ENCODE measurements at places on chromosomes 16 and 17. TPM values are rescaled to one million over a fixed set of nuclear protein-coding genes. Genes with fewer than 3 reads are reported as not detected.

DNA sequence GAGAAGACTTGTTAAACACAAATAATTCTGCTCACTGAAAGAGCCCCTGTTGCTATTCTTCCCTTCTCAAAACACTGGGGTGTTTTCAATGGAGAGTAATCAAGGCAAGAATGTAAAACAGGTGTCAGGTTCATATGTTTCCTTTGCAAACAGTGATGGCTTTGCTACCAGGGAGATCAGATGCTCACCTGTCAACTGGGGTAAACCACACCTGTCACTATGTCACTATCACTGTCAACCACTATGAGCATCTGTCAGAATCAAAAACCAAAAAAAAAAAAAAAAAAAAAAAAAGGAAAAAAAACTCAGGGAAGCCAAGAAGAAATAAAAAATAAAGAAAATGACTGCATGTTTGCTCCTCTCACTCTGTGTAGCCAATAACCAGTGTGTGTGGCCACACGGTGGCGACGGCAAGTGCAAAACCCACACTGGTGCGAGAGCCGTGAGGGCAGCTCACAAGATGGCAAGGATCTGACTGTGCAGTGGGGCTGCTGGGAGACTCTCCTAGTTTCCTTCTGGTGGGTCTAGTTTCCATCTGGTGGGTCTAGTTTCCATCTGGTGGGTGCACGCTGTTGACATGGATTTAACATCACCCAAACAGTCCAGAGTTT, 22.7 kb downstream of the USP22 start:
- H3K36me3 ChIP-seq, result peaks cover 60% of the 10 kb centered on the region
- no peaks in the 10 kb centered on the region for H3K27me3 ChIP-seq
- H3K4me3 ChIP-seq, result no peak overlapping the region

GRCh38 chr16:22694887-22695382, 119.0 kb upstream of the HS3ST2 start:
- no peaks in the 10 kb centered on the region for H3K4me1 ChIP-seq
- H3K27me3 ChIP-seq, result peaks cover 21% of the 10 kb centered on the region
- H3K4me3 ChIP-seq, result no peak overlapping the region
- no peak overlapping the region for H3K27ac ChIP-seq
- H3K36me3 ChIP-seq, result no peaks in the 10 kb centered on the region

The CES4A gene
- not detected for total RNA-seq

The DDX28 gene
- total RNA-seq, result 16.4 TPM

DNA sequence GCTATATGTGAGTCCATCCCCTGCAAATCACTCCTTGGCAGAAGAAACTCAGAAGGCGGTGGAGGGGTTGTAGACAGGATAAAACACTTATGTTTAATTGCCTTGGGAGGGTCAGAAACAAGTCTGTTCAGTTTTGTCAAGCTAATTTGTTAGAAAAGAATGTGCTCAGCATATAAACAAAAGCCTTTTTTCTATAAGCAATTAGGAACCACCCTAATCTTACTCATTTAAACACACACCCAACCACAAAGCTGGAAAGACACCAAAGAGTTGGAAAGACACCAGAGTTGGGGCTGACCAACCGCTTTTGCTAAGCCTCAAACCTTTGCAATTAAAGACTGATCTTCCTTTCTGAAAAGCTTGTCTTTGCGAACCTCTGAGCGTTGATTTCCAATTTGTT, 439.2 kb upstream of the ERCC4 start:
- no peak overlapping the region for H3K4me3 ChIP-seq
- peaks cover 2% of the 10 kb centered on the region for H3K27me3 ChIP-seq
- H3K27ac ChIP-seq, result no peak overlapping the region
- no peaks in the 10 kb centered on the region for H3K36me3 ChIP-seq
- no peak for DNase-seq

DNA sequence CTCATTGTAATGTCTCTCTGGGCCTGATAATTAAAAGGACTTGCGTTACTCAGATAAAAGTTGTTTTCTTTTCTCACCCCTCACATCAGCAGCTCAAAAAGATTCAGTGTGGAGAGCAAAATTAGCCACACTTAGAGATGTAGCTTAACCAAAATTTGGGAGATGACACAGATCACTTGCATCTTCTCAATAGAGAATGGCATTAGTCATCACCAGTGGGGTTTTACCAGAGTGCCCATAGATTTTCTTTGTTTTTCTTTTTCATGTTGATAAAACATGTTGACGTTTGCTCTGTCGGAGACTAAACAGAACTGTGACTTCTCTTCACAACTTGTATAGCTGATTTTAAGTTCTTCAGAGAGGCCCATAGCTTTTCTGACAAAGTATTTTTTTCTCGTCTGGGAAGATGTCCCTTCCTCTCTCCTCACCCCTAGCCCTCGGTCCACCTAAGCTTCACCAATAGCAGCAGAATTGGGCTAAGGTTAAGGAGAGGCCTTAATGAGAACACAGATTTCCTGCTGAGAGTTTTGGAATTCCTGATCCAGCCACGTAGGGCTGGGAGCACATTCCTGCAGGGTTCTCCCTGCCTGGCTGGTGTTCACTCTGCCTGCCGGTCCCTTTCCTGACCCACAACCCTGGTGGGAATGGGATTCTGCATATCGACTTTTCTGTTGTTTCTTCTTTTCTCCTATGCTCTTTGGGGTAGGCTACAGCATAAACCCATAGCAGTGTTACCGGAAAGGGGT, 92.6 kb downstream of the CACNG3 start:
- peaks cover 9% of the 10 kb centered on the region for H3K4me1 ChIP-seq
- no peak overlapping the region for H3K4me3 ChIP-seq
- no peak overlapping the region for H3K27ac ChIP-seq
- H3K36me3 ChIP-seq, result no peaks in the 10 kb centered on the region

DNA sequence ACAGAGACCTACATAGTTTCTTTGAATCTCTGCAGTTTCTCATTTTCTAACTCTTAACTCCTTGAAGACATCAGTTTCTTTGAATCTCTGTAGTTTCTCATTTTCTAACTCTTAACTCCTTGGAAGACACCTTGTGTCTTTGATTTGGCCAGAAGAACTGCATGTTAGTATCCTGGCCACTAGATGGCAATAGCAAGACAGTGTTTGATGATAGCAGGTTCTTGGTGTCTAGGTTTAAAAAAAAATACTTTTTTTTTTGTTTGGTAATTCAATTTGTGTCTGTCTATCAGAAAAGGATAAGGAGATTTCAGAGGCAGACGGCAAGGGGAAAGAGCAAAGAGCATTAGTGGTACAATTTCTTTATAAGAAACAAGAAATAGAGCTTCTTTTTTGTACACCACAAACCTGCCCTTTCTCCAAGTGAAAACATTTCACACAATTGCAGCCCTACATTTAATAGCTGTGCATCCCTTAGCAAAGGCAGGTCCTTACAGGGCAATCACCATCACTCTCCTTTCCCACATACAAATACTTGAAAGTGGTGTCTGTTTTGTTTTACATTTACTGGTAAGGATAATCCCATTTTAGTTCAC, 1324.9 kb upstream of the CDH8 start:
- no peak overlapping the region for H3K4me3 ChIP-seq
- no peak overlapping the region for H3K27ac ChIP-seq
- H3K36me3 ChIP-seq, result no peaks in the 10 kb centered on the region
- no peaks in the 10 kb centered on the region for H3K4me1 ChIP-seq

GRCh38 chr16:159136-159849, 6.5 kb upstream of the HBM start:
- peaks cover 20% of the 10 kb centered on the region for H3K4me1 ChIP-seq

The GAS2L2 gene
- not detected for total RNA-seq

DNA sequence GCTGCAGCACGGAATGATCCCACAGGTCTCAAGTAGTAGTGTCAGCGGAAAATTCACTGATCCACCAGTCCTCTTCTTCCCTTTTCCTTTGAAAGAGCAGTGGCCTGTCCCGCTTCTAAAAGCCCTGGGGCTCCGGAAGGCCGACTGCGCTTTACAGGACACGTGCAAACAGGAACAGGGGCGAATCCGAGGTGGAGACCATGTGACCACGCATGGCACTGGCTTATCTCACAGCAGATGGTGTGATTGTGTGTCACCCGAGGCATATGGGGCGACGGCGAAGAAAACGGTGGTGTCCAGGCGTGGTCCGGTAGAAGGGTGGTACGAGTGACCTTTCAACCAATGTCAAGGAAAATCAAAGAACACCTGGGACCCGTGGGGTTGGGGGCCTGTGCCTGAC, 12.0 kb upstream of the KCNJ18 start:
- no peaks in the 10 kb centered on the region for H3K4me1 ChIP-seq
- no peak for DNase-seq
- H3K27ac ChIP-seq, result no peak overlapping the region
- no peaks in the 10 kb centered on the region for H3K36me3 ChIP-seq
- H3K27me3 ChIP-seq, result peaks cover 34% of the 10 kb centered on the region

DNA sequence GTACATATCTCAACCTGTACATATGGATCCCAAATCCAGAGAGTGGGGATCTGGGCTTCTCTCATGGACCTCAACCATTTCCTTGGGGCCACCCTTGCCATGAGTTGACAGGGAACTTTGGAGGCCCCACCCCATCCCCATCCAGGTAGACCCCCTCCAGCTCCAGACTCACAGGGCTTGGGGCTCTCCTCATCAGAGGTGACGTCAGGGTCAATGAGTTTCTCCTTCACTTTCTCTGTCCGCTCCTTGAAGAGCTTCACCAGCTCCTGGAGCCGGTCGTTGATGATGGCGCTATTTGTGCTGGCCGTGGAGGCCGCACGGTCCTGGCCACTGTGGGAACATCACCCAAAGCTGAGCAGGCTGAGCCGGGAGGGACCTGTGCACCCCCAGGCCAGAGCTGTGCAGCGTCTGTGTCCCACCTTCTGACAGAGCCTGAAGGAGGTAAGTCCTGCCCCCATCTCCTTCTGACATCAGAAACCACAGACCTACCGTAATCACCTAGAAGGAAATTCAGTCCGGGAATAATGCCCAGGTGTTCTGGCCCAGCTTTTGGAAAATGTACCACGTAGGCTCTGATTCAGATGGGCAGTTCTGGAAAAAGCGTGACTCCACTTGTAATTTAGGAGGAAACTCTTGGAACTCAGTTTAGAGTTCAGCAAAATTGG, 50.6 kb downstream of the CNGB1 start:
- H3K36me3 ChIP-seq, result no peaks in the 10 kb centered on the region
- H3K27me3 ChIP-seq, result peaks cover 2% of the 10 kb centered on the region
- H3K4me1 ChIP-seq, result no peaks in the 10 kb centered on the region
- no peak overlapping the region for H3K4me3 ChIP-seq

DNA sequence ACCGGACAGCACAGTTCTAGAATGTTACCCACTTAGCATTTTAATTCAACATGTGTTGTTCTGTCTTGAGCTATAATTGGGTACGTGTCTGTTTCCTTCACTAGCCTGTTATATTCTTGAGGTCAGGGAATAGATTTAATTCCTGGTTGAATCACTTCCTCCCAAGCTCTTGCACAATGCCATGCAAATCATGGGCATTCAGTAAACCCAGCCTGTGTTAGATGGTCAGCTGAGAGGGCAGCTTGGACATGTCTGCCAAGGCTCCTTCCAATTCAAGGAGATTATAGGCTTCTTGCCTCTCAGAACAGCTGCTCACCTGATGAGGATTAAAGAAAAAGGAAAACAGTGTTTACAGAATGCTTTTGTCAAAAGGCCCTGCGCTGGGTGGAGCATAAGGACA, 12.6 kb downstream of the C1QTNF1 start:
- DNase-seq, result no peak
- no peak overlapping the region for H3K4me3 ChIP-seq
- H3K27ac ChIP-seq, result no peak overlapping the region

The DNASE1L2 gene
- total RNA-seq, result 0.44 TPM

DNA sequence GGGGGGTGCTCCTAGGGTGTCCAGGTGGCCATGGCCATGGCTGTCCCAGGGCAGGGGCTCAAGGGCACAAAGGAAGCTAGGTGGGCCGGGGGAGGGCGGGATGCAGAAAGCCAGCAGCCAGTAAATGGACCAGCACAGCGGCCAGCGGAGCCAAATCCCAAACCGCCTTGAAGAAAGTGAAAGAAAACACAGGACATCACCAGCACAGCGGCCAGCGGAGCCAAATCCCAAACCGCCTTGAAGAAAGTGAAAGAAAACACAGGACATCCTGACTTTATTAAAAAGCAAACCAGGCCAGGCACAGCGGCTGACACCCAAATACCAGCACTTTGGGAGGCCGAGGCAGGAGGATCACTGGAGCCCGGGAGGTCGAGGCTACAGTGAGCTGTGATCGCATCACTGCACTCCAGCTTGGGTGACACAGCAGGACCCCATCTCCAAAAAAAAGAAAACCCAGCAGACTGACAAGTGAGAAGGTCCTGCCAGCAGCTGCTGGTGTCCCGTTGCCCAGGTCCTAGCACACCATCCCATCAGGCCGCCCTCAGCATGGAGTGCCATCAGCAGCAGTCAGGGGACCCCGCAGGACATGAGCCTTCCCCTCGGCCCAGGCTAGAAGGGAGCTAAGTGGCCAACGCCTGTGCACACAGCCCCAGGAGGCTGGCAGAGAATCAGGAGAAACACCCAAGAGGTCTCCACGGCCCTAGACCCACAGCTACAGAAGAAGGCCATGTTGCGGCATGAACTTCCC, 17.0 kb downstream of the SLC38A10 start:
- H3K27ac ChIP-seq, result no peak overlapping the region
- no peaks in the 10 kb centered on the region for H3K4me1 ChIP-seq
- H3K27me3 ChIP-seq, result no peaks in the 10 kb centered on the region
- no peak for DNase-seq
- H3K36me3 ChIP-seq, result peaks cover 27% of the 10 kb centered on the region

- H3K4me3 ChIP-seq, result no peak overlapping the region
- H3K36me3 ChIP-seq, result no peaks in the 10 kb centered on the region
- DNase-seq, result no peak
- peaks cover 3% of the 10 kb centered on the region for H3K27me3 ChIP-seq
Measured at GRCh38 chr16:27304881-27305745, 8.7 kb upstream of the IL4R start.

DNA sequence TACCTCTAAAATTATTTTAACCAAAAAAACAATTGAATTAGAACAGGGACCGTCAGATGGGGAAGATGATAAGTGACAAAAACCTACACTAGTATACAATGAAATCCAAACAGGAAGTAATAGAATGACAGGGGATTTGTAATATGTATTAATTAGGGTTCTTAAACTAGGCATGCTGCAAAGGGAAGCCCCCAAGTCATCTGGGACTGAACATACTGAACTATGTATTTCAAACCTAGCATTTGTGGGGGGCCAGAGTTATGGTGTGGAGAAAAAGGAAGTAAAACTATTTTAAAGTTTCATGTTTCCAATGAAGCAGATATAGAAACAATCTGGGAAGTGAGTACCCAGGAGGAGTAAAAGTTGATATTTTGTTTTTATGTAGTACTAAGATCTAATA, 133.2 kb upstream of the HS3ST3A1 start:
- no peak overlapping the region for H3K27ac ChIP-seq
- no peak overlapping the region for H3K4me3 ChIP-seq
- no peaks in the 10 kb centered on the region for H3K4me1 ChIP-seq

The FOXN1 gene
- total RNA-seq, result not detected

GRCh38 chr17:77427391-77427991, 286.7 kb downstream of the SEC14L1 start:
- H3K27ac ChIP-seq, result no peak overlapping the region
- peaks cover 63% of the 10 kb centered on the region for H3K4me1 ChIP-seq
- H3K4me3 ChIP-seq, result no peak overlapping the region
- no peaks in the 10 kb centered on the region for H3K27me3 ChIP-seq
- DNase-seq, result no peak

- no peak overlapping the region for H3K4me3 ChIP-seq
- peak overlapping the region; percentile 22 for H3K27ac ChIP-seq
- DNase-seq, result no peak
- H3K36me3 ChIP-seq, result no peaks in the 10 kb centered on the region
- peaks cover 89% of the 10 kb centered on the region for H3K4me1 ChIP-seq
- no peaks in the 10 kb centered on the region for H3K27me3 ChIP-seq
Measured at GRCh38 chr17:76531486-76532038, 5.9 kb downstream of the CYGB start.

GRCh38 chr16:85354686-85355514, 242.6 kb upstream of the CIBAR2 start:
- DNase-seq, result no peak

- no peak overlapping the region for H3K4me3 ChIP-seq
- H3K27ac ChIP-seq, result no peak overlapping the region
- peaks cover 17% of the 10 kb centered on the region for H3K4me1 ChIP-seq
- no peaks in the 10 kb centered on the region for H3K27me3 ChIP-seq
Measured at GRCh38 chr16:28187595-28188004, 24.2 kb downstream of the XPO6 start.

The PPY gene
- total RNA-seq, result not detected
